ENCODE measurements at places on chromosomes 12 and 14.

DNA sequence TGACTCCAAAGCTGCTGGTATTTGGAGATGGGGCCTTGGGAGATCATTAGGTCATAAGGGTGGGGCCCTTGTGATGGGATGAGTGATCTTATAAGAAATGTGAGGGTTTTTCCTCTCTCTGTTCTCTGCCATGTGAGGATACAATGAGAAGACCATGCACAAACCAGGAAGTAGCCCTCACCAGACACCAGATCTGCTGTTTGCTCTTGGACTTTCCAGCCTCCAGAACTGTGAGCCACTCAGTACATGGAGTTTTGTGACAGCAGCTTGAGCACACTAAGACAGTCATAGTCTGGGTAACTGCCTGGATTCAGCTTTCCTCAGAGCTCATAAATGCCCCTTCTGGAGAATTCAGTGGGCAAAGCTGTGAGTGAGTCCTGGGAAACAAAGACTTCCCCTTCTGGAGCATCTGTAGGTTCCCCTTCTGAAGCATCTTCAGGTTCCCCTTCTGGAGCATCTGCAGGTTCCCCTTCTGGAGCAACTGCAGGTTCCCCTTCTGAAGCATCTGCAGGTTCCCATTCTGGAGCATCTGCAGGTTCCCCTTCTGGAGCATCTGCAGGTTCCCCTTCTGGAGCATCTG, 11.0 kb upstream of the PPP4R3A start:
- no peak for DNase-seq

DNA sequence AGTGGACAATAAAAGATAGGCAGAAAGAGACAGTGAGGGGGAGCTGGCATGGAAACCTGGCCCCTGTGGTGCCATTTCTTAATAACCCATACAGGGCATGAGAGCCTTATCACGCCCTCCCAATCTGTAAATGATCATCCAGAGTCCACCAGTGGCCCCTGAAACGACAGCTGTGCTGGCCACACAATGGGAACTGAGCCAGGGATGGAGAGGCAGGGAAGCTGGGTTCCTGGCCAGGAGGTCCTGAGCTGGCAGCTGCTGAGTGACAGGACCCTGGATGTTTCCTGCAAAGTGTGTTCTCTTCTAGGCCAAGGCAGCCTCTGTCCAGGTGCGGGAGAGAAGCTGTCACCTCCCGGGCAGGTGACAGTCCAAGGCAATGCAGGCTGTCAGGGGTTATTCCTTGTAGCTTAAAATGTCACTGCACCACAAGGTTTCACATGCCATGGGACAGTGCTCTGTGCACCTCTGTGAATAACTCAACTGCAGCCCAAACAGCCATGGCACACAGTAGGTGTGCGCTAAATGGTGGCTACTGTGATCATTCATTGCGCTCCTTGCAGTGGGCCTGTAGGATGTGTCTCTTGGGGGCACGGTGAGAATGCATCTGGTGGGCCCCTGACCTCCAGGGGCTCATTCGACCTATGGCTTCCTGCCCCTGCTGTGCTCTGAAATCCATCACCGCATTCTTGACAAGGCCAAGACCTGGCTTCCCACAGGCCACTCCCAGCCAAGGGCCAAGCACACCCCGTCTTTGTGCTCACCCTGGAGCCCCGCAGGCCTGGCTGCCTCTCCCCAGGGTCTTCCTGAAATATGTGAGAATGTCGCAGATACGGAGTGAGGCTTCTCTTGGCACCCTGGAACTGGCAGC, 46.3 kb upstream of the BCL11B start:
- no peak for DNase-seq

DNA sequence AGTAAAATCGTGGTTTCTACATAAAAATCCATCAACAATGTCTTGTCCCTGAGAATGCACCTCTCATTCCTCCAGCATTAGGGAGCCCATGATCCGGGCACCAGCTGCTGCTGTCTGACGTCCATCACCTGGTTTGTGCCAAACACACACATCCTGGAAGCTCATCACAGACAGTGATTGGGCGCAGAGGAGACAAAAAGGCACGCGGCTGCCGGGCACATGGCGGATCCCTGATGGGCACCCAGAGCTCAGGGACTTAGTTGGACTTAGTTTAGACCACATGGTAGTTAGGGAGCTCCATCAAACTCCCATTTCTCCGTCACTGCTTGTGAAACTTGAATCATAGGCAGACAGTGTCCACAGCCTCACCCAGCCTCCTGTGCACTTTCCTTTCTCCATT, 1059.3 kb downstream of the TMEM121 start:
- DNase-seq: no peak

- no peak for DNase-seq
These were observed 11.6 kb downstream of the BTG1 start for GRCh38 chr12:92133795-92134637.

DNA sequence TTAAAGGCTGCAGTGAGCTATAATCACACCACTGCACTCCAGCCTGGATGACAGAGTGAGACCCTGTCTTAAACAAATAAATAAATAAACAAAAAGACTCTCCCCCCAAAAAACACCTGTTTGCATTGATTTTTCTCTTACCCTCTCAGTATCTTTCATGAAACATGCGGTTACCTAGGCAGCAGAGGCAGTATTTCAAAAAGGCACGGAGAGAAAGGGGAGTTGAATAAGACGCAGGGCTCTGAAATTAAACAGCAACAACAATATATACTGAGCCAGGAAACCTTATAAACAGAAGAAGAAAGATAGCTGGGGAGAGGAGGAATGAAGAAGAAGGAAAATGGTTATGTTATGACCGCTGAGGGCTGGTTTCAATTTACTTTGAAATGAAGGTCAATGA, 277.6 kb downstream of the BTG1 start:
- DNase-seq: no peak

- no peak for DNase-seq
These were observed 76.3 kb downstream of the ESR2 start for GRCh38 chr14:64217834-64218233.
